Stimulated activated CD8-positive, alpha-beta memory T cell treated with anti-CD3 and anti-CD28 coated beads, Interleukin-2, amount 100 ng/mL, for 1 hour (primary cell): ENCODE measurements at places on chromosomes 3 and 15.

- no peak for DNase-seq
Observed at GRCh38 chr3:147401421-147401820, 4.9 kb downstream of the ZIC4 start.

DNA sequence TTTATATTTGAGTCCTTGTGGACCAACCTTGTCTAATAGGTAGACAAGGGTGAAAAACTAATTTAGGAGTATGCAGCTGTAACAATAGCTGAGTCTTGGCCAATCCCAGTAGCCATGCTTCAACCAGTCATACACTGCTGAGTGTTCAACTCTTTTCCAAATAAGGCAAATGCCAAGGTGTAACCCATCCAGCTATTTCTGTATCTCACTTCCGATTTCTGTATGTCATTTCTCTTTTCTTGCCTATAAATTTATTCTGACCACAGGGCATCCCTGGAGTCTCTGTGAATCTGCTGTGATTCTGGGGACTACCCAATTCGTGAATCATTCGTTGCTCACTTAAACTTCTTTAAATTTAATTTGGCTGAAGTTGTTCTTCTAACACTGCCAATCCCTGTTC is 93.2 kb downstream of the MAGI1 start:
- DNase-seq = no peak

DNA sequence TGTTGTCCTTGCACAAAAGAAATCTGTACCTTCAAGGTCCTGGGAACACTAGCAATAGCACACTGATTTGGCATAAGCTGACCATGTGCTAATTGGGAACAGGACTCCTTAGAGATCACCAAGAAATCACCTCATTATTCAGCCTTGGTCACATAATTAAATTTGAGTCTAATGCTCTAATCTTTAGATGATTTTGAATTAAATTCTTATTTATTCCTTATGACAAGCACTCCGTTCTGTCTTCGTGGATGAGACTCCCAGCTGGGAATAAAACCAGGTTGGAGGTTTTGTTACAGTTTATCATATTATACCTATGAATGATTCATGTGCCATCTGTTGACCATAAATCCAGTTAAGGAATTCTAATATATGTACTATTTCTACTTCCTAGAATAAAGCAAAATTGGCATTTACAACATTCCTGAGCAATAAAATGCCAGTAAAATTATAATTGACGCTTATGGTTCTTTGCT is 162.2 kb downstream of the MYRIP start:
- no peak for DNase-seq

DNA sequence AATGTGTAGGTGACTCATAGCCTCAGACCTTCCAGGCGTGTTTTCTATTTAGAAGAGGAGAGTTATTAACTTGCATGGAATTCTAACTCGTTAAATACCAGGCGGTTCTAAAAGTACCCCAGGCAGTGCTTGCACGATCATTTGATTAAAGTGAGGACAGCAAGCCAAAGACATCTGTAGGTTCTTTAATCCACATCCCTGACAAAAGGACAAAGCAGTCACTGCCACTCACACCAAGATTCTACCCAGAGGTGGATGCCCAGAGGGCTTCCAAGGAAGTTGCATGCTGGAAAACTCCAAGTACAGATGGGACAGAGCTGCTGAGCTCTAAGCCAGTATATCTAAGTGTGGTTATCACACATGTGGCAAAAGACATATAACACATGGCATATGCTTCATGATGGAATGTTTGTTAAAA is 372.1 kb downstream of the ROBO2 start:
- no peak for DNase-seq

DNA sequence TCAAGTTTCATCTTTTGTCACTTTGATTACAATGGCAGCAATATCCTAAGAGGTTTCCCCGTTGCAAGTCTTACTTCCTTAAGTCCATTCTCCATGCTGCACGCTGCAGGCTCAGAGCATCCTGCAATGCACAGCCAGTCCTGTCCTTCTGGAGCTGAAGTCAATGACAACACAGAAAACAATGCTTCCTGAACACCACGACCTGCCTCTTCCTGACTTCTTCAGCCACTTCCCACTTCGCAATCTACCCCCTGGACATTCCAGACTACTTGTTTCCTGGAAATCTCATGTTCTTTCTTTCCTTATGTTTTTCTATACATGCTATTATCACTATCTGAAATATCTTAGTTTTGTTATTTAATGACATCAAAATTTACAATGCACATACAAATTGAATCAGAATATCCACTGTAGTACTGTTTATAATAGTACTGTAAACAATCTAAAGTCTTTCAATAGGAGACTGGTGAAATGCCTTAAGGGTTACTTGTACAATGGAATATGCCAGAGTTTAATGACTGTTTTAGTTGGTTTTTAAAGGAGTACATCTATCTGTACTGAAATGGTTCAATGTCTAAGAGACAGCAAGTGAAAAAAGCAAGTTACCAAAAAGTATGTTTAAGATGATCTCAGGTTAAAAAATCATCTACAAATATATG is 113.7 kb upstream of the PRTG start:
- no peak for DNase-seq

GRCh38 chr3:45915518-45916231 is 27.6 kb upstream of the CXCR6 start:
- DNase-seq = peak; percentile 59

GRCh38 chr3:188421836-188422540 is 268.0 kb downstream of the LPP start:
- DNase-seq = no peak

DNA sequence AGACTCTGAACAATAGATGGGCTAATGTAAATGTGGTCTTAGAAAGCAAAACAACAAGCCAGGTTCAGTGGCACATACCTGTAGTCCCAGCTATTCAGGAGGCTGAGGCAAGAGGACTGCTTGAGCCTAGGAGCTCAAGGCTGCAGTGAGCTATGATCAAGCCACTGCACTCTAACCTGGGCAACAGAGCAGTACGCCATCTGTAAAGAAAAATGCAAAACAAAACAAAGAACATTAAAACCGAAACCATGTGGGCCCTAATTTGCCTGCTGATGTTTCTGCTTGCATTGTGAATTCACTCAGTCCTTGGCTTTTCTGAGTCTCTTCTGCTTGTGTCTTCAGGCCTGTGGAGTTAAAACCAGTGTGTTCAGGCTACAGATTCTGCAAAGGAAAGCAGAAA is 56.7 kb downstream of the CCNL1 start:
- DNase-seq = no peak

- DNase-seq = peak; percentile 19
Observed at GRCh38 chr15:70447928-70448698, 315.2 kb downstream of the UACA start.

DNA sequence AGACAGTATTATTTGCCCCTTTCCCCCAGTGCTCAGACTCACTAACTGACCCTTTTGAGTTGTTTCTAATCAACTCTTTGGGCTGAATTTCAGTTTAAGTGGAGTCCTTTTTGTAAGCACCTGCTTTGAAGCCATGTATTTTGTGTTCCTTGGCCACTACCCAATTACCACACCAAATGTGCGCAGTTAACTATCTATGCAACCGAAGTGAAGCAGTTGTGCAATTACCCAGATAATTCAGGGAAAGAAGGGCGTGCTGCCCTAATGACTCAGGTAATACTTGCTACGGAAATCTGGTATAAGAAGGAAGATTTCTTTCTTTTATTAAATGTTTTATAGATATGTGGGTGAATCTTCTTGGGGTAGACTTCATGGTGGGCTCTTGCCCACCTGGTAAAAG is 371.9 kb upstream of the TBL1XR1 start:
- no peak for DNase-seq

DNA sequence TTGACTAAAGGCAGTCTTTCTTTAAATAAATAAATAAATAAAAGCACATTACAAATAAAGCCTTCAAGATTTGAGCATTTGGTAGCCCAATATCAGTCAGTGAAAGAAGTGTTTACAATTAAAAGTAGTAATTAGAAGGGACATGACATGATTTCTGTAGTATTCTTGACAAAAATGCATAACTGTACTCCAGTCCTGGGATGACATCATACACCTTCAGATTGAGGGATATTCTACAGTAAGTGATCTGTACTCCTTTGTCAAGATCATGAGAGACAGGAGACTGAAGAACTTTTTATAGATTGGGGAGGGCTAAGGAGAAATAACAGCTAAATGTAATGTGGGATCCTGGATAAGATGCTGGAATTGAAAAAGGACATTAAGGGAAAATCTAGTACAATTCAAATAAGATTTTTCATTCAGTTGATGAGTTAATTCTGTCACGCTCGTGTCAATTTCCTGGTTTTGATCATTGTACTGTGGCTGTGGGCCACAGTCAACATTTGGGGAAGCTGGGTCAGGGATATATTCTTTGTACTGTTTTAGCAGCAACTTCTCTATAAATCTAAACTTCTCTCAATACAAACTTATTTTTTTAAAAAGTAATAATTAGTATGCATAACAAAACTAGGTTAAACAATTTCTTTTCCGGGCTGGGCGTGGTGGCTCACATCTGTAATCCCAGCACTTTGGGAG is 314.8 kb downstream of the PTPRG start:
- no peak for DNase-seq

DNA sequence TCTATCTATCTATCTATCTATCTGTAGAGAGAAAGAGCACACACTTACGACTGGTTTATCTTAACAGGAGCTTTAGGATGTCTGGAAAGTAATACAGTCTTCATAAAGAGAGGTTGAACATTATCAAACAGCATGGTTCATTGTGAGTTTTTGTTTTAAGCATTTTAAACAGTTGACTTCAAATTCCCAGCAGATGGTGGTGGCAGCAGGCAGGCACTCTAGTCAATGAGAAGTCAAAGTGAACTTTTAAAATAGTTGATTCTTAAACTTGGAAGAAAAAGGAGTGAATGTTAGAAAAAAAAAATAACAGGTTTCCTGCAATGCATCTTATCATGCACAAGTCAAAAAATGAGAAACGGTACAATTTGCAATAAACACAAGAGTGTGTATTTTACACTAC is 432.7 kb downstream of the IL5RA start:
- no peak for DNase-seq

GRCh38 chr15:81752546-81752942 is 293.3 kb downstream of the MEX3B start:
- DNase-seq = no peak

- no peak for DNase-seq
Observed at GRCh38 chr3:56620371-56620770, 62.7 kb downstream of the TASOR start.

- DNase-seq = no peak
Observed at GRCh38 chr3:128786434-128787020, 60.5 kb downstream of the RAB7A start.

- no peak for DNase-seq
Observed at GRCh38 chr3:65706776-65707568, 331.7 kb downstream of the MAGI1 start.

DNA sequence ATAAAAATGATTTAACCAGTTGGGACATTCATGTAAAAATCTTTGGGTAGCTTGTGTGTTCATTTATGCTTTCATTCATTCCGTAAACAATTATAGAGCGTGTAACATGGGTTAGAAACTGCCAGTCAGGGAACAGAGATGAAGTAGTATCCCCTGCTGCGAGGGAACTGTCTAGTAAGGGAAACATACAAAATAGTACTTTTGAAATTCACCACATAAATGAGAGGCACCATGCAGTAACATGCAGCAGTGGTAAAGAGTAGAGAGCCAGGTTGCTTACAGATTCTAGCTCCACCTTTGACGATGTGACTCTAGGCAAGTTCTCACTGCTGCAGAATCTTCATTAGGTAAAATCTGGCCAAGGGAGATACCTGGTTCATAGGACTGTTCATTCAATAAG is 938 bp downstream of the DZIP3 start:
- DNase-seq = no peak

DNA sequence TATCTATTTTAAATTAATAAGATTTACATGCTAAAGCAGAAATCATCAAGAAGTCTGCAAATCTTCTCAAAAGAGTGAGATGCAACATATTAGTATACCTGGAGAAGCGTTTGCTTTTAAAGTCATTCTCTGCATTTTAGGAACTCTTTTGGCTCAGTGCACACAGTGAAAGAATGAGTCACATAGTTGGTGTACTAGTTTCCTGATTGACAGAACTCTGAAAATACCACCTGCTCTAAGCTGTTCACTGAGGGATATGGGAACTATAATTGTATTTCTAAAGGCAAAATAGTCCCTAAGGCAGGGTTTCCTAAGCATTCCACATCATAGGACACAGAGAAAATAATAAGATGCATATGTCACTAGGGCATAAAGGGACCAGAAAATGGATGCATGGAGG is 838.5 kb downstream of the DIPK2A start:
- no peak for DNase-seq

GRCh38 chr3:11131371-11131770 is 22.9 kb upstream of the HRH1 start:
- DNase-seq = no peak

DNA sequence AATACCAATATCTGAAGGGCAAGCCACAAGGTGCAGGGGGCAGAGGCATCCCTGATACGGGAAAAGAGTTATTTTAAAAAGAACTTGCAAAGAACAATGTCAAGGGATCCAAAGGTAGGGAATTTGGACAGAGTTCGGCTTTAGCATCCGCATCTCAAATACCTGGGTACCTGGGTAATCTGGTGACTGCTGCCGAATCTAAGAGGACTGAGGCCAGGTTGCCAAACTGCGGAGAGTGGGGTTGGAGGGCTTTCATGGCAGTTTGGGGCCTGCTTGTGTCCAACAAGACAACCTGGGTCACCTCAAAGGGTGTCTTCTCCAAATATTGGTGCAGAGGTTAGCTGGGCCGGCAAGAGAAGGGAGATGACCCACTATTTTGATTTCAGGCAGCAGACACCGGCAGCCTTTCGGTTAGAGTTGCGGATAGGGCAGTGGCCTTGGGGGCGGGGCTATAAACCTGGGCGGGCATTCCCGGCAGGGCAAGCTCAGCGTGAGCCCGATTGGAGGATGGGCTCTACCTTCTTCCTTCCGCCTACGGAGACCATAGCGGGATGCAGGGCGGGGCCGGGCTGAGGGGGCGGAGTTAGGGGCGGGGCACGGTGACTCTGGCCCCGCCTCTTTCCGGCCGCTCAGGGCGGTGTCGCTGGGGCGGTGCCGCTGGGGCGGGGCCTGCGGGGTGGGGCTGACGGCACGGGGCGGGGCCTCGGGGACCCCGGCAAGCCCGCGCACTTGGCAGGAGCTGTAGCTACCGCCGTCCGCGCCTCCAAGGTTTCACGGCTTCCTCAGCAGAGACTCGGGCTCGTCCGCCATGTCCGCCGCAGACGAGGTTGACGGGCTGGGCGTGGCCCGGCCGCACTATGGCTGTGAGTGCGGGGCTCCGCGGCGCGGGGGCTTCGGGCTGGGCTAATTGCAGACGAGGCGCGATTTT is at the start of gene IQGAP1:
TSS of gene IQGAP1 (plus strand) at position 709 of the 928 bp plus-strand sequence. CDS start at position 809, 100 bp downstream.
- peak; percentile 92 for DNase-seq

- DNase-seq = no peak
Observed at GRCh38 chr3:20743553-20744321, 557.7 kb upstream of the SGO1 start.

GRCh38 chr3:69386556-69387385 is 883 bp upstream of the FRMD4B start:
- no peak for DNase-seq
